SK-N-SH (cell line): ENCODE measurements at places on chromosomes 1 and 21. TPM values are rescaled to one million over a fixed set of nuclear protein-coding genes. Genes with fewer than 3 reads are reported as not detected.

TMOD4 gene
- 0.57 and 0.59 TPM in 2 replicates for polyA plus RNA-seq

AGTRAP gene
- polyA plus RNA-seq = 45.1 and 66.2 TPM in 2 replicates

- DNase-seq = no peak
These were observed 38.6 kb upstream of the GPR88 start for GRCh38 chr1:100499194-100499811.

DNA sequence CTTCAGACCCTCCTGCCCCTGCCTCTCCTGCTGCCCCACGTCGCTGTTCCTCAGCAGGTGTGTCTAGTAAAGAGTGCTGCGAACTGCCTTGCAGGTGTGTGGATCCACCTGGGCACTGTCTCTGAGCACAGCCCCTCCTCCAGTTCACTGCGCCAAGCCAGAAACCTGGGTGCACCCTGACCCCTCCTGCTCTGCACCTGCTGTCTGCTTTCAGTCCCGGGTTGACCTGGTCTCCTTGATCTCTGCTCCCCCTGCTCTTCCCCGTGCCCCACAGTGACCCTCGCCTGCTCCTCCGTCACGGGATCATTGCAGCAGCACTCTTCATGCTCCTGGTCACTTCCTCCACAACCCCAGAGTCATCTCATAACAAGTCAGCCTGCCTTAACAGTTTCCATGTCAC lies 6.5 kb downstream of the A3GALT2 start:
- DNase-seq = no peak

- no peak for DNase-seq
These were observed 116.3 kb downstream of the ZSCAN20 start for GRCh38 chr1:33588726-33589125.

- DNase-seq = no peak
These were observed 87.5 kb downstream of the CAMTA1 start for GRCh38 chr1:6872573-6873261.

- no peak for DNase-seq
These were observed 141.1 kb downstream of the TRIM33 start for GRCh38 chr1:114369930-114370329.

GRCh38 chr21:15761507-15762100 lies 31.8 kb downstream of the USP25 start:
- DNase-seq = no peak

- DNase-seq = no peak
These were observed 178.5 kb upstream of the DEPDC1 start for GRCh38 chr1:68675336-68675735.
